Colonic mucosa (tissue), 4 donors: ENCODE measurements at places on chromosomes 7 and 10.

GRCh38 chr10:93656155-93656554, 43.8 kb downstream of the PDE6C start:
- H3K27ac ChIP-seq: no peak overlapping the region
- no peak overlapping the region for H3K4me3 ChIP-seq
- no peaks in the 10 kb centered on the region for H3K27me3 ChIP-seq
- no peaks in the 10 kb centered on the region for H3K36me3 ChIP-seq
- H3K4me1 ChIP-seq: no peaks in the 10 kb centered on the region

GRCh38 chr10:112985690-112986543, 35.9 kb downstream of the TCF7L2 start:
- H3K36me3 ChIP-seq: no peaks in the 10 kb centered on the region
- H3K27me3 ChIP-seq: no peaks in the 10 kb centered on the region
- DNase-seq: no peak
- H3K4me1 ChIP-seq: peaks cover 6% of the 10 kb centered on the region
- H3K27ac ChIP-seq: no peak overlapping the region

DNA sequence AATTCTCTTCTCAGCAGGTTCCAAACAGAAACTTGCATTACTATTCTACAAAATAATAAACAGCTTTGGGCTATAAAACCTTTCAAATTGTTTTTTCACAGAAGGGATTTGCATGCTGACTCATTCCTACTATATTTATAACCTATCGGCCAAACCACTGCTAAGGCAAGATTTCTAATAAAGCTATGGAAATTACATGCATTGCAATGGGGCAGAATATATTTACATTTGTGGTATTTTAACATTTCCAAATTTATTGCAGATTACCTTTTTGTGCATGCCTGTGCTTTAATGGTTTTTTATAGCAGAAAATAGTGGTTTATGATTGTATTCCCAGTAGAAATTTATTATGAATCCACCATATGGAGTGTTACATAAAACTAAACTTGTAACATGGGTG, 69.0 kb upstream of the NPVF start:
- no peaks in the 10 kb centered on the region for H3K4me1 ChIP-seq
- no peak overlapping the region for H3K4me3 ChIP-seq
- DNase-seq: no peak
- H3K36me3 ChIP-seq: no peaks in the 10 kb centered on the region

GRCh38 chr7:22635349-22635748, 91.7 kb upstream of the IL6 start:
- H3K4me3 ChIP-seq: no peak overlapping the region
- no peak overlapping the region for H3K27ac ChIP-seq
- no peaks in the 10 kb centered on the region for H3K27me3 ChIP-seq
- H3K4me1 ChIP-seq: no peaks in the 10 kb centered on the region
- H3K36me3 ChIP-seq: no peaks in the 10 kb centered on the region

GRCh38 chr10:76403912-76404311, 972.5 kb downstream of the LRMDA start:
- H3K27me3 ChIP-seq: no peaks in the 10 kb centered on the region
- DNase-seq: no peak
- no peaks in the 10 kb centered on the region for H3K4me1 ChIP-seq
- H3K36me3 ChIP-seq: no peaks in the 10 kb centered on the region

DNA sequence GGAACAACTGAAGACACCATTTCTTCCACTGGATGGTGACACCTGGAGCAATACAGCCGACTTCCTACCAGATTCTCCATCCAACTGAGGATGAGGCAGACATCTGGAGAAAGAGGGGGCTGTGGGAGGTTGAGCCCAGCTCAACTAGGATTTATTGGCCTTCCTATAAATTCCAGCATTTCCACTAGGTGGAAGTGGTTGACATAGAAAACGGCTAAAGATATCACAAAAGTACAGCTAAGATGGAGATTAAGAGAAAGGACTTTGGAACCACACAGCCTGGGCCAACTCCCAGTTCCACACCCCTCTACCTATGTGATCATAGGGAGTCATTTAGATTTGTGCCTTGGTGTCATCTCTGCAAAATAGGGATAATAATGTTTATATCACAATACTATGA, 61.3 kb upstream of the CAV2 start:
- no peaks in the 10 kb centered on the region for H3K36me3 ChIP-seq
- peak; percentile 57 for DNase-seq
- no peaks in the 10 kb centered on the region for H3K27me3 ChIP-seq

- H3K27ac ChIP-seq: no peak overlapping the region
- no peak for DNase-seq
- H3K36me3 ChIP-seq: no peaks in the 10 kb centered on the region
- no peaks in the 10 kb centered on the region for H3K4me1 ChIP-seq
- H3K4me3 ChIP-seq: peak overlapping the region; percentile 9
Observed at GRCh38 chr10:18341055-18341454, 200.8 kb downstream of the CACNB2 start.

DNA sequence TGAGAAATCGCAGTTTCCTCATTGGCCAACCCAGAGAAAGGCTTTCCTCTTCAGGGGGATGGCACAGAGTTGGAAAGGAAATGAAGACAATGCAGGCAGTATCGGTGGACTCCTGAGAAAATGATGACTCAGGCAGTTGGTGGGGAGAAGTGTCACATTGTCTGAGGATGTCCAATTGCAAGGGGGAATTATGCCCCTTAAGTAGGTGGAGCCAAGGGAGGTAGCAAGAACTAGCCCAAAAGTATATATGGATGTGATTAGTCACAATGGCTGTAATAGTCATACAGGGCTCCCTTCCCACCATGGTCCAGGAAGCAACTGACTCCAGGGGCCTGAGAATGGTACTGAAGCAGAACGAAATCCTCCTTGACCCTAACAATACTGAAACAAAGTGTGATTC, 58.3 kb upstream of the EGFR start:
- no peak overlapping the region for H3K27ac ChIP-seq
- H3K36me3 ChIP-seq: no peaks in the 10 kb centered on the region

DNA sequence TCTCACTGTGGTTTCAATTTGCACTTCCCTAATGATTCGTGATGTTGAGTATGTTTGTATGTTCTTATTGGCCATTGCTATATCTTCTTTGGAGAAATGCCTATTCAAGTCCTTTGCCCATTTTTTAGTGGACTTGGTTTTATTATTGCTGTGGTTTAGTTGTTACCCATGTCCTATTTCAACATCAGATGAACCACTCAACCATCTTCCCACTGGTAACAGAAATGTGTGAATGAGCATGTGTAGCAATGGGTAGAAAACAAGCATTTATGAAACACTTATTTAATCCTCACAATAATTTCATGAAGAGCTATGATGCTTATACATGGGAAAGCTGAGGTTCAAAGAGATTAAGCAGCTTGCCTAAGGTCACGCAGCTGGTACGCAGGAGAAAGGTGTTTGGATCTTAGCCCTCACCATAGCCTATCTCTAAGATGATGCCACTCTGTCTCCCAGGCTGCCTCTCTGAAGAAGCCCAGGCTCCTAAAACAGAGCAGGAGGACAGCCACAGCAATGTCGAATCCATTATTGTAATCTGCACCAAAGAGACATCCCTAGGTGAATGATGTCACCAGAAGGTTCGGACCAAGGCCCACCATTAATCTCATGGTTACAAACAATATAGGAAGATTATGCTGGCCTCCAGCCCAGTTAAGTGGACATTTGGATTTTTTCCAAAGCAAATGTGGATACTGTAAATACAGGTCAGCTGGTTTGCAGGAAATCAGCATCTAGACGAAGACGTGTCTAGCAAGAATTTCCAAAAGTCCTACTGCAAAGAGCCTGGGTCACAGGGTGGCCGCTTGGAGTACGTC, 447.6 kb upstream of the ZMIZ1 start:
- no peaks in the 10 kb centered on the region for H3K36me3 ChIP-seq
- no peak overlapping the region for H3K27ac ChIP-seq
- peaks cover 11% of the 10 kb centered on the region for H3K4me1 ChIP-seq
- DNase-seq: no peak

- no peaks in the 10 kb centered on the region for H3K4me1 ChIP-seq
- no peak overlapping the region for H3K4me3 ChIP-seq
- H3K27me3 ChIP-seq: no peaks in the 10 kb centered on the region
- peak; percentile 51 for DNase-seq
Observed at GRCh38 chr10:118832241-118832651, 77.5 kb upstream of the CACUL1 start.

DNA sequence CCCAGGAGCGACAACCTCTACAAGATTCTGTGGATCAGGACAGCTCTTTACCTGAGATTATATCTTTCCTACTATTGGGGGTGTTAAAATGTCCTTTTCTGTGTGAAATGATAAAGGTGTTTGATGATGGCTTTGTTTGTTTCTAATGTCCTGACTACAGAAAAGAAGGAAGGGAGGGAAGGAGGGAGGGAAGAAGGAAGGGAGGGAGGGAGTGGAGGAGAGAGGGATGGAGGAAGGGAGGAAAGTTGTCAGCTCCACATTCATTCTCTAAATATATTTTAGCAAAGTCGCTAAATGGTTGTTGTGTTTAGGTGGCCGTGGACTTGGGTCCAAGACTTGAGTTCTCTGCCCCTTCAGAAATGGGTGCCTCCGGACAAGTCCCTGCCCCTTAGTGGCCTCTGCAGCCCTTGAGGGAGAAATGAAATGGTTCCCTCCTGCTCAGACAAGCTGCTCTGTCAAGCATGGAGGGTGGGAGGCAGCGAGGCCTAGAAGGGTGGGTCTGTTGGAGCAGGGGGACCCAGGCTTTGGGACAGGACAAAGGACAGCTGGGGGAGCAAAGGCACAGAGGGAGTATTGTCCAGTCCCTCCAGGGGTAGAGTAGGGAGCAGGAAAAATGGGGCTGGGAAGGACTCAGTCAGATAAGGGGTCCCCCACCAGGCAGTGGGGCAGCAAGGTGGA, 4.4 kb downstream of the RGS10 start:
- no peaks in the 10 kb centered on the region for H3K27me3 ChIP-seq
- H3K36me3 ChIP-seq: no peaks in the 10 kb centered on the region
- peak overlapping the region; percentile 46 for H3K27ac ChIP-seq
- H3K4me3 ChIP-seq: no peak overlapping the region
- no peak for DNase-seq

- DNase-seq: peak; percentile 74
- H3K27me3 ChIP-seq: no peaks in the 10 kb centered on the region
- no peaks in the 10 kb centered on the region for H3K4me1 ChIP-seq
Observed at GRCh38 chr10:93991596-93992284, 2.0 kb upstream of the PLCE1 start.

GRCh38 chr7:70091362-70091761, 493.1 kb downstream of the AUTS2 start:
- DNase-seq: no peak
- H3K4me3 ChIP-seq: no peak overlapping the region
- no peaks in the 10 kb centered on the region for H3K27me3 ChIP-seq
- H3K36me3 ChIP-seq: no peaks in the 10 kb centered on the region
- no peak overlapping the region for H3K27ac ChIP-seq
- H3K4me1 ChIP-seq: no peaks in the 10 kb centered on the region

- no peak overlapping the region for H3K27ac ChIP-seq
- no peak for DNase-seq
- no peaks in the 10 kb centered on the region for H3K36me3 ChIP-seq
- H3K27me3 ChIP-seq: no peaks in the 10 kb centered on the region
- no peak overlapping the region for H3K4me3 ChIP-seq
- no peaks in the 10 kb centered on the region for H3K4me1 ChIP-seq
Observed at GRCh38 chr10:82737549-82737948, 862.6 kb downstream of the NRG3 start.

GRCh38 chr7:102814025-102814471, 65.2 kb downstream of the FAM185A start:
- H3K4me3 ChIP-seq: no peak overlapping the region
- no peaks in the 10 kb centered on the region for H3K36me3 ChIP-seq
- no peak overlapping the region for H3K27ac ChIP-seq
- no peaks in the 10 kb centered on the region for H3K4me1 ChIP-seq
- no peaks in the 10 kb centered on the region for H3K27me3 ChIP-seq

GRCh38 chr7:92835851-92836488, 403 bp downstream of the CDK6 start:
- H3K27me3 ChIP-seq: no peaks in the 10 kb centered on the region
- H3K27ac ChIP-seq: peak overlapping the region; percentile 87
- DNase-seq: peak; percentile 56
- H3K4me3 ChIP-seq: peak overlapping the region; percentile 77
- no peaks in the 10 kb centered on the region for H3K4me1 ChIP-seq

- H3K27ac ChIP-seq: no peak overlapping the region
- no peaks in the 10 kb centered on the region for H3K36me3 ChIP-seq
- H3K4me3 ChIP-seq: no peak overlapping the region
- H3K27me3 ChIP-seq: no peaks in the 10 kb centered on the region
- DNase-seq: no peak
Observed at GRCh38 chr7:85737426-85737825, 550.6 kb upstream of the SEMA3D start.

DNA sequence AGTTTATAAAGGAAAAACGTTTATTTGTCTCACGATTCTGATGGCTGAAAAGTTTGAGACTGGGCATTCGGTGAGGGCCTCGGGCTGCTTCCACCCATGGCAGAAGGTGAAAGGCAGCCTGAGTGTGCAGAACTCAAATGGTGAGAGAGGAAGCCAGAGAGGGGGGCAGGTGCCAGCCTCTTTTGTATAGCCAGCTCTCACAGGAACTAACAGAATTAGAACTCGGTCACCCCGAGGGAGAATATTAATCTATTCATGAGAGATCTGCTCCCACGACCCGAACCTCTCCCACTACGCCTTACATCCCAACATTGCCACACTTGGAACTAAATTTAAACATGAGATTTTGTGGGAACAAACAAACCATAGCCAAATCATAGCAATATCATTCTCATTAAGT, 112.6 kb downstream of the ZPBP start:
- H3K4me1 ChIP-seq: no peaks in the 10 kb centered on the region
- no peak overlapping the region for H3K27ac ChIP-seq
- H3K36me3 ChIP-seq: no peaks in the 10 kb centered on the region
- H3K4me3 ChIP-seq: no peak overlapping the region
- no peaks in the 10 kb centered on the region for H3K27me3 ChIP-seq
- DNase-seq: no peak

DNA sequence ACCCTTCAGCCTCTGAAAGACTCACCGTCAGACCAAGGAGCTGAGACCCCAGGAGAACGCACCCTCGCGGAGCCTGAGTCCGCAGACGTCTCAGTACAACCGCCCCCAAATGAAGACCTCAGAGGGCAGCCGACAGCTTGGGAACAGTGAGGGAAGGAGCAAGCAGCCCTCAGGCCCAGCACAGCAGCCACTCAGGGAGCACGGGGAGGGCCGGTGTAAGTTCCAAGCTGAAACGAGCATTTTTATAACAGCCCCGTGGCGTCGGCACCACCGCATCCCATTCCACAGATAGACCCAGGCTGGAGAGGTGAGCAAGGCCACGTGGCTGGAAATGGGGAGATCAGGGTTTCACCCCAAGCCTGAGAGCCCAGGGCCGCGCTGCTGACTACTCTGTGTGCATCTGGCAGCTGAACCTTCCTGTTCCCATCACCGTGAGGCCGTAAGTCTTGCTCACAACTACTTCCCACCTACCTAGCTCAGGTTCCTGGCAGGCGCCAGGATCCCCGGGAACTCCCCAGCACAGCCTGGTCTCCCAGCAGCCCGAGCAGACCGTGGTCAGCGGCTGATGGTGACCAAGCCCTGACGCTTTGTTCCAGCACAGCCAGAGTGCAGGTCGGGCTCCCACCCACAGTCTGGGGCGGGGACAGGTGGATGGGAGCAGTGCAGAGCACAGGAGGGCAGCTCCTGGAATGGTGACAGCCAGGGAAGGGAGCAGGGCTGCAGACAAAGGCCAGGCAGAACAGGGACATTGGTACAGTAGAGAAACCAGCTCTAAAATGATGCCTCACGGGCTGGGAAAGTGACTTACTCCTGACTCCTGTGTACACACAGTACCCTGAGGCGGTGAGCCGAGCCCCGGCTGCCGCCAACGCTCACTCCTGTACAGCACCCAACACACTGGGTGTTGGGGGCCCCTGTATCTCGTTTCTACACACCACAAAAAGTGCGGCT, 6.1 kb upstream of the NOM1 start:
- no peaks in the 10 kb centered on the region for H3K27me3 ChIP-seq
- H3K4me1 ChIP-seq: no peaks in the 10 kb centered on the region
- DNase-seq: no peak
- no peaks in the 10 kb centered on the region for H3K36me3 ChIP-seq
- H3K4me3 ChIP-seq: no peak overlapping the region
- no peak overlapping the region for H3K27ac ChIP-seq
